ENCODE measurements at places on chromosomes 7 and 10.

DNA sequence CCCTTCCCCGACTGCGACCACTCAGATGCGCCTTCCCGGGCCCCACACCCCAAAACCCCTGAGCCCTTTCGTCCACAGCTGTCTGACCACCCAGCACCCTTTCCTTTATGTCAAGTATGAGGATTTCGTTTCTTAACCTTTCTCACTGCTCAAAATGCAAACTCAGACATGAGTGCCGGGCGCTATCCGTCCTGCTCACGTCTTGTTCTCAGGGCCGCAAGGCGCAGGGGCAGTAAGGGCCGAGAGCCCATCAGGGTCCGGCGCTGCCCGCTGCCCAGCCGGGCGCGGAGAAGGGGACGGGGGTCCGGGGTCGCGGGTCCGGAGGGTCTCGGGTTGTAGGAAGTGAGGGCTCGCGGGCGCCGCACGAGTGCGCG is 670 bp upstream of the RBM33 start:
- no peak for DNase-seq

DNA sequence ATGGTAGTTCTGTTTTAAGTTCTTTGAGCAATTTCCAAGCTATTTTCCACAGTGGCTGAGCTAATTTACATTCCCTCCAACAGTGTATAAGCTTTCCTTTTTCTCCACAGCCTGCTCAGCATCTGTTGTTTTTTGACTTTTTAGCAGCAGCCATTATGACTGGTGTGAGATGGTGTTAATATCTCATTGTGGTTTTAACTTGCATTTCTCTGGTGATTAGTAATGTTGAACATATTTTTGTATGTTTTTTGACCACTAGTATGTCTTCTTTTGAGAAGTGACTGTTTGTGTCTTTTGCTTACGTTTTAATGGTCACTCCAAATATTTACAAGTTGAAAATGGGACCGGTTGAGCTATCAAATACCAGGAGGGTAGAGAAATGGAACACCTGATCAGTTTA is 20.4 kb downstream of the GNG11 start:
- DNase-seq, result no peak

GRCh38 chr7:106757846-106758245 is 96.9 kb upstream of the CCDC71L start:
- DNase-seq, result no peak

GRCh38 chr7:3304131-3304530 is 3.1 kb downstream of the SDK1 start:
- no peak for DNase-seq

DNA sequence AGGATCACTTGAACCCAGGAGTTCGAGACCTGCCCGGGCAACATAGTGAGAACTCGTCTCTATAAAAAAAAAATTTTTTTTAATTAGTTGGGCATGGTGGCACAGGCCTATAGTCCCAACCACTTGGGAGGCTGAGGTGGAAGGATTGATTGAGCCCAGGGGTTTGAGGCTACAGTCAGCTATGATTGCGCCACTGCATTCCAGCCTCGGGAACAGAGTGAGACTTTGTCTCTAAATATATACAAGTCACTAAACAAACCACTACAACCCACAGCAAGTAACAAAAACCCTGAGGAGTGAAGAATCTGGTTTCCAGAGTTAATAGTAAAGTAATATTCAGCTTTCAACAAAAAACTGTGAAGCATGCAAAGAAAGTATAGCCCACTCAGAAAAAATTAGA is 32.7 kb upstream of the HHEX start:
- DNase-seq, result no peak

DNA sequence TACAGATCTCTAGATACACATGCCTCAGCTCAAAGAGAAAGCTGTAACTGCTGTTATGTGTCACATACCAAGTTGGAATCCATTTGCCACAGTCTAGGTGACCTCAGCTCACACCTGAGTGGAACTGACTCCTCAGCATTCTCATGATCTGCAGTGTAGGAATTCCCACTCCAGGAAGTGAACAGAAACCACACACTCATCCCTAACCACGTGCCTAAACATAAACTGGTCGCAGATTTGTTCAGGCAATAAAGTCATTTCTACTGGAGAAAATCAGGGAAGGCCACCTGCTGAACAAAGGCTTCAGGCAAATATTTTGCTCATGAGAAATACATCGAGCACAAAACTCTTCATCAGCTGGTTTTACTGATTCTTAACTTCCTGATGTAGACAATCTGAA is 23.0 kb upstream of the ZMYND11 start:
- peak; percentile 27 for DNase-seq

GRCh38 chr7:47702080-47702479 is 120.2 kb upstream of the TNS3 start:
- no peak for DNase-seq

GRCh38 chr10:102994531-102995295 is 76.6 kb downstream of the CNNM2 start:
- DNase-seq, result no peak

- no peak for DNase-seq
Measured at GRCh38 chr7:102305414-102306268, 19.0 kb downstream of the SH2B2 start.

DNA sequence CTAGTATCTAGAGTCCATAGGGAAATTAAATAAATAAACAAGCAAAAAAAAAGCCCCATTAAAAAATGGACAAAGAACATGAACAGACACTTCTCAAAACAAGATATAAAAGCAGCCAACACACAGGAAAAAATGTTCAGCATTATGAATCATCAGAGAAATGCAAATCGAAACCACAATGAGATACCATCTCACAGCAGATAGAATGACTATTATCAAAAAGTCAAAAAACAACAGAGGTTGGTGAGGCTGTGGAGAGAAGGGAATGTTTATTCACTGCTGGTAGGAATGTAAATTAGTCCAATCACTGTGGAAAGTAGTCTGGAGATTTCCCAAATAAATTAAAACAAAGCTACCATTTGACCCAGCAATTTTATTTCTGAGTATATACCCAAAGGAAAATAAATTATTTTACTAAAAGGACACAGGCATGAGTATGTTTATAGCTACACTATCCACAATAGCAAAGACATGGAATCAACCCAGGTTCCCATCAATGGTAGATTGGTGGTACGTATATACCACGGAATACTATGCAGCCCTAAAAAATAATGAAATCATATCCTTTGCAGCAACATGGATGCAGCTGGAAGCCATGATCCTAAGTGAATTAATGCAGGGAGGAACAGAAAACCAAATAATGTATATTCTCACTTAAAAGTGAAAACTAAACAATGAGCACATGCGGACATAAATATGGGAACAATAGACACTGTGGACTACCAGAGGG is 366.5 kb upstream of the SEMA3C start:
- DNase-seq, result peak; percentile 54

GRCh38 chr7:8536431-8536830 is 103.0 kb downstream of the NXPH1 start:
- no peak for DNase-seq

DNA sequence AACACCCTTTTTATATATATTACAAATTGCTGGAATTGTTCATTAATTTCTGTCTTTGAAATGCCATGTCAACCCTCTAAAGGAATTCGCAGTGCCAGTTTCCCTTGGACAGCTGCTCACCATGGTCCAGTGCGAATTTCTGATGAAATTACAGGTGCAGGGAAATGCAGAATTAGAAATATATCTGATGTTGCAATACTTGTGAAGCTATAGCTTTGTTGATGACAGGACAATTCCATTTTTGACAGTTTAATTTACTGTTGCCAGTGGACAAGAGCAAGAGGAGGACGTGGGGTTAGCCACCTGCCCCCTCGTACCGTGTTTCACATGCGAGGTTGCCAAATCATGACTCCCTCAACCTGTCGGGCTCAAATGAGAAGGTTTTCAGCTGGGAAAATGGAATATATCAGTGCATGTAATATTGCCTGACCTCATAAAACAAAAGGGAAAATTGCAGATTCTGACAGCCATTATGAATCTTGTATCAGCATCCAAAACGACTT is 140.6 kb downstream of the MGMT start:
- no peak for DNase-seq

- no peak for DNase-seq
Measured at GRCh38 chr10:86035791-86036543, 330.6 kb downstream of the GRID1 start.

DNA sequence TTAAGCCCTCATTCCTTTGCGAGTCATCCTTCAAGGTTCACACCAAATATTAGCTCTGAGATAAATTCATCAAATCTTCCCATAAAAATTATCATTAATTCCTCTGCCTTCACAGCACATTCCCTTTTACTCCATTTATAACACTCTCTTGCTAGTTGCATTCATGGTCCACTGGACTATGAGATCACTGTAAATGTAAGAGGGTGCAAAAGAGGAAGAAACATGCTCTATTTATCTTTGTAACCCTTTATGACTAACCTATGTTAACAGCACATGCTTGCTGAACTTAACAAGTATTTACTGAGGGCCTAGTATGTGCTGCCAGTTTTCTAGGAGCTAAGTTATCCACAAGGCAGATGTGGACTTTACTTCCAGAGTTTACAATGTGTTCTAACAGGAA is 86.7 kb upstream of the TMEM168 start:
- peak; percentile 87 for DNase-seq

DNA sequence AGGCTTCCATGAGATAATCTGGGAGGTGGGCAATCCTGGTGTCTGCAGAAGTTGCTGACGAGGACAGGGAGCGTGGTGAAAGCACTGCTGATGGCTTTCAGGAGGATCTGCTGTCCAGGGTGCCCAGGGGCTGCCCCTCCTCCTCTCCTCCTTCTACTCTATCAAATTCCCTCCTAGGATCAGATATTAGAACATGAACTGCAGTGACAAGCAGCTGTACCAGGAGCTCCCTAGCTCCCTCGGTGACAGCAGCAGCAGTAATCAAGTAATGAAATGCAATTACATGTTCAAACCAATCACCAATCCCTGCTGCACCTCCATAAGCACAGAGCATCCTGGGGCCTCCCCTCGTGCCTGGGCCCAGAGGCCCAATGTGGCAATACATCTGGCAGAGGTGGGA is 46.9 kb downstream of the GRID1 start:
- DNase-seq, result no peak

DNA sequence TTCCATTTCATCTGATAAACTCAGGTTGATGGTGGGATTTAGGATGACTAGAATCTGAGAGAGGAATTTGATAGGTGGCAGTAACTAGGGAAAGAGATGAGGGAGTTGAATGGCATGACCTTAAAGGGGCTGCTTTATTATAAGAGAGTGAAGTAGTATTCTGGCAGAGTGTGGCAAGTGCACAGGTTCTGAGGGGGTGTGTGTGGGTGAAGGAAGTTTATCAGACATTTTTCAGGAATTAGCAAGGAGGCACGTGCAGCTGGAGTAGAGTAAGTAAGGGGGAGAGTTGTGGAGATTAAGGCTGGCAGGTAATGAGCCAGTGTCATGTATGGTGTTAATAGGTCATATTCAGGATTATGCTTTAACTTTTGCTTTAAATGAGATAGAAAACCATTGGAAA is 40.5 kb downstream of the AHCYL2 start:
- DNase-seq, result no peak

GRCh38 chr7:12584930-12585329 is 14.4 kb downstream of the SCIN start:
- peak; percentile 60 for DNase-seq

DNA sequence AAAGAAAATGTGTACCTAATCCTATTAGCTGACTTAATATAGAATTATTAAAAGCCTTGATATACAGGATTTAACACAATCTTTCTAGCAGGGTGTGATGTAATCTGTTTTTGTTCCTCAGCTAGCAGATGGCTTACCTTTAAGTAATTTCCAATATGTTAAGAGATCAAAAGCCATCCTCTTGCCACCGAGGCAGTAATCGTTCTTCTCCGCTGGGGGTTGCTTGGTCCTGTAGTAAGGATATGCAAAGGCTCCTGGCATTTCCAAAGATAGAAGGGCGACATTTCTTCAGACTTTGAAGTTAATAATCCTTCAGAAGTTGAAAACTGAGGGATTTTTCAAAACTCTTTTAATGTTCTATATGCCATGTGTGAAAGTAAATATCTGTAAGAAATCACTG is 156.4 kb downstream of the FZD1 start:
- no peak for DNase-seq

DNA sequence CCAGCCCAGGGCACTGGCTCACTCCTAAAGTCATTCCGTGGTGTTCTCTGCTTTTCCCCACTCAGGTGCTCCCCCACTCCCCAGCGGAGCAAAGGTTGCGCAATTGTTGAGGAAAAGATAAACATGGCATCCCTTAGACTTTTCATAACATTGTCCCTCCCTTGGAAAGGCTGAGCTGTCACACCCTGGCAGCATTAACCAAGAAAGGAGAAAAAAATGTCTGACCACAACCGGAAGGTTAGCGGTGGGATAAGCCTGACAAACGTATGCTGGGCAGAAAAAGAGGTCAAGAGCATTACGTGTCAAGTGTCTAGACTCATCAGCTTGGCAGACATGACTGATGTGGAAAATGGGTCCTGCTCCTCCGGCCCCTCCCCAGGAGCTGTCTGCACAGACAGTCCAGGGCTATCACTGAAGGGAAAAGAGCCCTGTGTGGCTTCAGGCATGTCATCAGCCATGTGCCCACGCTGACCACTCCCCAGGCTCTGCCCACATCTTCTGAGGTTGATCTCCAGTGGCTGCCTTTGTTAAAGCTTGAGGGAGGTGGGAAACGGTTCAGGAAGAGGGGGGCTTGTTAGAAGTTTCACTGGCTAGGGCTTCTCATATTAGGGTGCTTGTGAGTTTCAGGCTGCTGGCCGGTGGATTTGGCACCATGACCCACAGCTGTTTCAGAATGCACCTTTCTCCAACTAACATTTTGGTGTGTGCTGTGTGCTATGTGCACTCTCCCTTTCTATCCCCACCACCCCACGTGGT is 30.1 kb downstream of the BTBD16 start:
- DNase-seq, result peak; percentile 93

GRCh38 chr10:18743926-18744325 is 84.7 kb downstream of the ARL5B start:
- no peak for DNase-seq

DNA sequence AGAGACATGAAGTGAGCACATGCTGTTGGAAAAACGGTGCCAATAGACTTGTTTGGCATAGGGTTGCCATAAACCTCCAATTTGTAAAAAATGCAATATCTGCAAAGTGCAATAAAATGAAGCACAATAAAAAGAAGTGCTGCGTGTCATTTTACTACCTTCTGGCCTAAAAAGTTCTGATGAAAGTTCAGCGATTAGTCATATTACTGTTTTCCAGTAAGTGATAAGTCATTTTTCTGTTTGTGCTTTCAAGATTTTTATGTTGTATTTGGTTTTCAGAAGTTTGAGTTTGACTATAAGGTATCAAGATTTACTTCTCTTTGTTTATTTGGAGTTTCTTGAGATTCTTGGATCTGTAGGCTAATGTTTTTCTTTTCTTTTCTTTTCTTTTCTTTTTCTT is 16.8 kb downstream of the AOAH start:
- no peak for DNase-seq
